ENCODE measurements at places on chromosomes 3 and 15.

DNA sequence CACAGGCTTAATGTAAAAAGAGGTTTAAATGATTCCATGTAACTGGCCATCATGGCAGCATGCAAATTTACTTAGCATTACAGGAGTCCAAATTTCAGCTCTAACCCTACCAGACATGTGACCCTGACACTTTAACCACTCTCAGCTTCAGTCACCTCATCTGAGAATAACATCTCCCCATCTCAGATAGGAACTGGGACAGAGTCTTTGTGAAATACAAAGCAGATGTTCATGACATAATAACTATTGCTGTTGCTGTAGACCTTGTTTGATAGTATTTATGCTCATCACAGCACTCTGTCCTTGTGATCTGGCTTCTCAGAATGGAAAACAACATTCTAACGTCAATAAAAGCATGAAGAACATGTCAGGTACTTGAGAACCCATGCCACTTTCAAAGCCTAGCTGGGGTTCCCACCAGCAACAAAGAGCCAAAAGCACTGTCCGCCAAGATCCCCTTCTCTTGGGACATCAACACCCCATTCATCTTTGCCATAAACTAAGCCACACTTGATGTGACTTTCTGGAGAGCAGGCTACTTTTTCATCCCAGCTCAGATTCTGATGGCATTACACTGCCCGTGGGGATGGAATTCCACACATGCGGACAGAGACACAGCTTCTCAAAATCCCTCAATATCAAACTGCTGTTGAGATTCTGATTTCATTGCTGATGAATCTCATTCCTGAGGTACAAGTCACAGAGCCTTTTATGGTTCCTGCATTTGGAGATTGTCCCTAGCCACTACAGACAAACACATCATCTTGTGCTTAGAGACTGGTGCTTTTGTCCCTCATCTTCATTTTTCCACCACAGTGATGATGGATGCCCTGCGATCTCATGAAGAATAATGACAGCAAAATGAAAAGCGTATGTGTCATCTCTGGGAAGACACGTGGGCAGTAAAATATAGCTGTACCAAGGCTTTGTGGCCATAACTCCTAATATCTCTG lies 202.7 kb downstream of the TNIK start:
- no peak for DNase-seq

GRCh38 chr3:73614419-73614818 lies 10.3 kb downstream of the PDZRN3 start:
- no peak for DNase-seq

DNA sequence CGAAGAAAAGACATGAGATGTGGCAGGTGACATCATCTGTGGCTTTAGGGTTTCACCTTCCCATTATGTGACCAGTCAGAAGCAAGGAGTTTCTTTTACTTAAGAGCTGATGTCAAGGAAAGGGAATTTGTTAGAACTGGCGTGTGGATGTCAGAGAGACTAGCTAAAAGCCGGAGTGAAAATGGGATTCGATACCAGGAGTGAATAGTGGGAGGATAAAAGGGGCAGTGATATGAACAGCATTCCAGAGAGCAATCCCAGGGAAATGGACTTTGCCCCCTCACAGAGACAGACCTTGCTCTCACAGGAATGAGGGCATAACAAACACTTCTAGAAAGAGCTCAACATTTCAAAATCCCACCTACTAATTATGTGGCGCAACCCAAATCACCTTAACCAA lies 5.9 kb upstream of the FMN1 start:
- no peak for DNase-seq

- peak; percentile 43 for DNase-seq
Observed at GRCh38 chr3:43894176-43895049, 203.7 kb downstream of the ABHD5 start.

DNA sequence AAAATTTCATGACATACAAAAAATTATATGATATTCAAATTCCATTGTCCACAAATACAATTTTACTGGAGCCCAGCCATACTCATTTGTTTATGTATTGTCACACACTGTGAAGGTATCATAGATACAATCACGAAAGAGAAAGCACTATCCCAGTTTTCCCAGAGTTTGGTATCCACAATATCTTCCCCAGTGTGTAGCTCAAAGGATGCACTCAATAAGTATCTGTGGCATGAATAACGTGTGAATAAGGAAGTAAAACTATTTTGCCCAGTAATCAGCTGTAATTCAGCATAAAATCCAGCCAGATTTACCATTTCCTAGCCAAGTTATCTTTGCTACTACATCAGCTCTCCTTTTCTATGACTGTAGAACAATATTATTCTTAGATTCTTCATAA lies 131.3 kb upstream of the KCNMB2 start:
- DNase-seq, result no peak

- DNase-seq, result no peak
Observed at GRCh38 chr3:15769256-15769915, 28.4 kb downstream of the ANKRD28 start.

- no peak for DNase-seq
Observed at GRCh38 chr15:74305687-74306086, 61.8 kb downstream of the CYP11A1 start.

DNA sequence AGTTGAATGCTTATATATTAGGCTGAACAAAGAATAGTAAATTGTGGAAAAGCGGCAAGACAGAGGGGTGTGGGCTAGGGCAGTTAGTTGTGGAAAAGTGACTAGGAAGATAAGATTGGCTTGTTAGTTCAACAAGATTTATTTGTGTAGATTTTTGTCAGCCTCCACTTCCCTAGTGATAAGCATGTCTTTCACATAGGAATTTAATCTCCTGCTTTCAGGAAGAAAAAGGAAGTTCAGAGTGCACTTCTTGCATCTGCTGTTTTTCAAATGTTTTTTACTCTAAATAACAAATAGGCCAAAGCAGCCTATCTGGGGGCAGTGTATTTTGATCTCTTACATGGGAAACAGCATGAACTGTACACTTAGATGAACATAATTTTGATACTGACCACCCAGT lies 919.9 kb downstream of the NAALADL2 start:
- DNase-seq, result no peak

DNA sequence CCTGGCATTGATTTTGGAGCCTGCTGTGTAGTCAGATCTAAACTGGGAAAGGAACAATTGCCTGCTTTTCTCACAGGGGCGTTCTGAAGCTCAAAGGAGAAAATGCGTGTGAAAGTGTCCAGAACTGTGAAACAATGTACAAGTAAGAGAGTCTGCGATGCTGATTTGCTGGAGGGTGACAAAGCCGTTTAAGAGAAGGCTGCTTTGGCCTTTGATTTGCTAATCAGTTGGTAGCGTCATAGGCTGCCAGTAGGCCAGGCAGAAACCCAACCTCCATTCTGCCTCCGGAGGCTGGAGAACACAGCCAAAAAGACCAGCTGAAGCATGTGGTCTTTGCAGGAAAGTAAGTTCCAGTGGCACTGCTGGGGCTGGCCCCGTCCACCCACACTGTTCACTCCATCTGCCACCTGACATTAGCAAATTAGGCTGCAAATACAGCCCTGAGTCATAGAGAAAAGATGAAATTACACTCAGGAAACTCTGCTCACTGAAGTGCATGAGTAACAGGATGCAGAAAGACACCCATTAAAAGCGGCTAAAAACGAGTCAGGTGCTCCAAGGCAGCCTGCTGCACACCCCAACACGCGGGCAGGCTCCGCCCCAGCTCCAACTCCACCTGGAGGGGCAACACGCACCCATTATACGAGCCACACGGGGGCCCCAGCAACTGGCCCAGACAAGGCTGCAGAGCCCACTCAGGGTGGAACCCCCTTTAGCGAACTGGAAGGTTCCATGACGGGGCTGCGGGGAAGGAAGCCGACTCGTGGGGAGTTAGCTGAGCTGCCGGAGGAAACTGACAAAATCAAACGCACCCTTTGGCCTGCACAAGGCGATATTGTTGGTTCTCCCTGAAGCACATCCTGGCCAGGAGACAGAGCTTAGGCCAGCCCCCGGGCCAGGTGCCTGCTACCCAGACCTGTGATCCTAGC lies 31.6 kb downstream of the ZDHHC19 start:
- peak; percentile 71 for DNase-seq

DNA sequence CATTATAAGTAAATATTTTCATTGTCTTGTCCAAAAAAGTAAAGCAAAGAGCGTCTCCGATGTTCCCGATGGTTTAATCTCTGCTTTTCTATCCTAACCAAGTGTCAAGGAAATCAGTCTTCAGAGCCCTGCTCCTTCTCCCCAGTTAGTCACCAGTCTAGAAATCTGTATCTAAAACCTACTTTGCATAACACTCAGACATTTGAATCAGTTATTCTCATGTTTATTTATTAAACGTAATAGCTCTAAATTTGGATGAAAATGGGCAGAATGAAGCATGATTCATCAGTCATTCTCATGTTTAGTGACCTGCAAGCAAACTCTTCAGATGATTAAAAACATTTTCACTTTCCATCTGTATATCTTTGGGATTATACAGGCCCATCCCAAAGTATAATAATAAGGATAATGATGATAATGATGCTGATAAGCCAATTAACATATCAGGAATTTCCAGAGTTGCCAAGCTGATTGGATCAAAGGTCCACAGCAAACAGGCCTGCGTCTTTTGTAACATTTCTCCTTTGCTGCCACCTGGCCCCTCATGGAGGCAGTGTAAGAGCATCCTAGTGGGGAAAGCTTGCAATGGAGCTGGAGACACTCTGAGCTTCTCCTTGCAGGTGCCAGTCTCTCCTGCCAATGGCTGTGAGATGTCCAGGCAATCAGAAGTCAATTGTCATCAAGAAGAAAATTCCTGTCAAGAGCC lies 273.9 kb downstream of the IGSF11 start:
- DNase-seq, result no peak

GRCh38 chr15:85151861-85152260 lies 170.2 kb downstream of the PDE8A start:
- DNase-seq, result no peak

- DNase-seq, result no peak
Observed at GRCh38 chr3:19931180-19931692, 2.8 kb downstream of the EFHB start.

DNA sequence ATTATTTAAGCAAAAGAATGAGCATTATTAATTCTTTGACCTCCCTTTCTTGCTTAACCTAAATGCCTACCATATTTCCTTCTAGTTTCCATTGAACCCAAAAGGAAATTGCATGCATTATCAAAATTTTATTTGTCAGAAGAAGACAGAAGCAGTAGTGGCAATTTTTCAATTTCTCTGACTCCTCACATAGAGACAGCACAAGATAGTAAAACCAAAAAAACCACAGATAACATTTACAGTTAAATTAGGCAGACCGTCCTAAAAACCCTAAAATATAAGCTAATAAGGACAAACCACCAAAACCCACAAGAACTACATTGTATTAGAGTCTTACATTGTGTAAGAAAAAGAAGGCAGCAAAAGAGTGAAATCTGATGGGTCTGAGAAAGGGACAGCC lies 27.1 kb downstream of the GOLGB1 start:
- DNase-seq, result no peak

- DNase-seq, result no peak
Observed at GRCh38 chr3:72494130-72494529, 354.1 kb downstream of the SHQ1 start.

DNA sequence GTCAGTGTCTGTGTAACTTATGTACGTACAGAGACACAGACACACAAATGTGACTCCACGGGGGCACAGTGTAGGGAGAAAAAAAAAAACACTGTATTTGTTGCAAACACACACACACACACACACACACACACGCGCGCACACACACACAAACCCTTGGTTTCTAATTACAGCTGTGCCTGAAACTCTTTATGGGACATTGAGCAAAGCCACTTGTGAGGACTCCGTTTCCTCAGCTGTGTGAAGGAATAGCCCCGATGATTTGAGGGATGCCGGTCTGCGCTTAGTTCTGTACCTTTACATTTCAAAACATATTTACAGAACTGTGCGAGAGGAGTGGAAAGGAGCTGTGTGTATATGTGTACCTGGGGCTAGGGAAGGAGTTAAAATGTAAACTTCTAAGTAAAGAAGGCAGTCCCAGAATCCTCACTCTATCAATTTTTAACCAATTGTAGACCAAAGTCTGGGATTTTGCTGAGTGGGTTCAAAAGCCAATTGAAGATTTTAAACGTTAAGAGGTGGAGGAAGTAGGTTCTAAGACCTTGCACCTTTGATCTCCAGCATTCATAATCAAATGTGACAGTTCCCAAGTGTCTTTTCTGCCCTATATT lies 5.3 kb upstream of the BCL6 start:
- no peak for DNase-seq

DNA sequence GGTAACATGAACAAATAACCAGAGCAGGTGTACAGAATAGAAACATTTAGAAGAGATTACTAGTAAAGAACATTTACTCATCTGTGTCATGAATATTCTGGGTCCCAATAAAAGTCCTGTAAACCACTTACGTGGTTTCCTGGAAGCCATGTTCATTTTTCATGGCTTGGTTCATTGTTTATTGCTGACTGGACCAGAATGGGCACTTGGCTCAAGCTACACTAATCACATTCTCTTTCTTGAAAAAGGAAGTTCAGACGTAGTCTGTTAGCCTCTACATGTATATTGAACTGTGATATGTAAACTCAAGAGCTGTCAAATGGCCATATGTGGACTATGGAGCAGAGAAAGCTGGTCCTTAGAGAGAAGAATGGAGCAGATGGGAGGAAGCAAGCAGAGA lies 138.3 kb upstream of the FAM3D start:
- no peak for DNase-seq

GRCh38 chr3:42052484-42053351 lies 38.4 kb upstream of the TRAK1 start:
- no peak for DNase-seq

- DNase-seq, result no peak
Observed at GRCh38 chr3:184472723-184473428, 88.7 kb upstream of the EPHB3 start.

Data from stimulated activated CD4-positive, alpha-beta T cell treated with anti-CD3 and anti-CD28 coated beads, Interleukin-12 subunit alpha, Interleukin-12 subunit beta, amount 100 ng/mL, for 4 hours (primary cell).